ENCODE measurements at places on chromosomes 3 and 15.

DNA sequence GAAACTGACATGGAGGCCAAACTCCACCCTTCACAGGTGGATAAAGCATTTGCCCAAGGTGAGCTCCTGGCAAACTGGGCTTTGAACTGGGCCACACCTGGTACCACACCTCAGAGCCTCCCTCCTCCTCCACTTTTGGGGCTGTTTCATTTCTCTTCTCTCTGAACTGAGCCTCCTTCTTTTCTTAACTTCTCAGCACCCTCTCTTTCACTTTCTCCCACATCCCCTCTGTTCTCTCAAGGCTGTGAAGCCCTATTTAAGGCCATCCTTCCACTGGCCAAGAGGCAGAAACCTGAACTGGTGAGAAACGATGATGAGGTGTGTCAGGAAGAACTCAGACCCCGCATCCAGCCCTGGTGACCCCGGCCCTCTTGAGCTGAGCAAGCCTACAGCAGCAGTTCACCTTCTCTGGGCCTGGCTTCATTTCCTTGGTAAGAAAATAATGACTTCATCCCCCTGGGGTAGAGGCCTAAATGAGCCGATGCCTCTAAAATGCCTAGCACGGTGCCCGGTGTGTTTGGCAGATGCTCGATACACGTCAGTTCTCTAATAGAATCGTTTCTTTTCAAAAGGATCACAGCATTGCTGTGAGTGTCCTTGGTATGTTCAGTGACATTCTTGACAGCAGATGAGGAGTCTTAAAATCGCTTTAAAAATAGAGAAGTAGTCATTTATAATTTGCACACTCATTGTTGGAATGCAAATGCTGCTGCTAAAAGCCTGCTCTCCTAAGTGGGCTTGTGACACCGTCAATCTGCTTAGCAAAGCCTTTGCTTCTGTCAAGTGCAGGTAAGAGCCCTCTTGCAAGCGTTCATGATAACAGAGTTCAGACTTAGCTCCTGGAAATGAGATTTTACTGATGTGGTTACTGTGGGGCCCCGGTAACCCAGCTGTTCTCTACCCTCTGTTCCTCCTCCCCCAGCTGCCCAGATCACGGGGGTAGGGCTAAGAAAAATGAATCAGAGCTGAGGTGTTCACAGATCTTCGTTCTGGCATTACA lies 97.7 kb upstream of the ATP2B2 start:
- DNase-seq, result peak; percentile 96

- no peak for DNase-seq
These were observed 24.1 kb downstream of the FBLN2 start for GRCh38 chr3:13572926-13573623.

DNA sequence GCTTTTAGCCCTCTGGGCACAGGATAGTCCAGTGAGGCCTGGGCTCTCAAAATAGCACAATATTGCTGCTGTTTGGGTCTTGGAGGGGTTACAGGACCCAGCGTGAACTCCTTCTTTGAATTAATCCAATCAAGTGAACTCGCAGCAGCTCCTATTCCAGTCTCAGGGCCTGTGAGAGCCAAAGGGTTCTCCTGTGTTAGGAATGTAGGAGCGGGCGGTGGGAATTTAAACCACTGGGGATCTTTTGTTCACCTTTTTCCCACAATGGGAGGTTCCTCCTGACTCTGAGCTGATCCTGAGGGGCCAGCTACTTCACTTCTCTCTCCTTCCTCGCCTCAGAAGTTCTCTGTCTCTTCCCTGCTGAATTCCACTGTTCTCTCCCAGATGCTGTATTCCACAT lies 504.0 kb downstream of the UNC13C start:
- no peak for DNase-seq

GRCh38 chr3:64741341-64741740 lies 53.5 kb upstream of the ADAMTS9 start:
- no peak for DNase-seq

GRCh38 chr3:4977001-4977852 lies 2.0 kb upstream of the BHLHE40 start:
- DNase-seq, result peak; percentile 38

DNA sequence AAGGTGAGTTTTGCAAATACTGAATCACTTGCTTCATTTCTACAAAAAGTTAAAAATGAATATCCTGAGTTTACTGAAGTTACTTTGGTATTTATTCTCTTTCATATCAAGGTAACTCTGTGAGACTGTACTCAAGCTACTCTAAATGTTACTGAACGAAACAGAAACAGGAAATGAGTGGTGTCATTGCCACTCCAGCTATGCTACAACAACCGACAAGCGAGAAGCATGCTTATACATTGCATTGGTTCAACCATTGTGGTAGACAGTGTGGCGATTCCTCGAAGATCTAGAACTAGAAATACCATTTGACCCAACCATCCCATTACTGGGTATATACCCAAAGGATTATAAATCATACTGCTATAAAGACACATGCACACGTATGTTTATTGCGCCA lies 313.2 kb upstream of the THBS1 start:
- no peak for DNase-seq

DNA sequence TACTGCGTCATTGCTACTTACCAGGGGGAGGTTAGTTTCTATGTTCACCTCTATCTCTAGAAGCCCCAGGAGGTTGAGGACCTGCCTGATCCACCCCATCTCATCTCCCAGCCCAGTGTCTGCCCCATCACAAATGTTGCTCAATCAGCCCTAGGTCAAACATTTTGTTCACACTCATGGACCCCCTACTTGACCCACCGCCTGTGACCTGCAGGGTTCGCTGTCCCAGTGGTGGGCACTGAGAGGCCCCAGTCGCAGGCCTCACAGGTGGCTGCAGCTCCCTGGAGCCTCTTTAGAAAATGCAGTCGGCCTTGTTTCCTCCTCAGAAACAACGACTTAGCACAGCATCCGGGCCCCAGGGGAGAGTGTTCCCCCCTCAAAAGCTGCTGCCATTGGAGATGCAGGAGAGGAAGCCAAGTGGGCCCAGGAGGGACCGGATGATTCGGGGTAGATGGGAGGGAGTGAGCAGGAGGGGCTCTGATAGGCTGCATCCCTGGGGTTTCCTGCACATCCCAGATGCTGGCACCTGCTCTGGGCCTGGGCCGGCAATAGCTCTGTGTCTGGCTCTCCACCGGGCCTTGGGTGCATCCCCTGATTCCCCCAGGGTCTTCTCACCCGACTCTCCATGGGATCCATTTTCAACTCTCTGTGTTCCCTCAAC lies 18.4 kb upstream of the INSYN1 start:
- DNase-seq, result no peak

DNA sequence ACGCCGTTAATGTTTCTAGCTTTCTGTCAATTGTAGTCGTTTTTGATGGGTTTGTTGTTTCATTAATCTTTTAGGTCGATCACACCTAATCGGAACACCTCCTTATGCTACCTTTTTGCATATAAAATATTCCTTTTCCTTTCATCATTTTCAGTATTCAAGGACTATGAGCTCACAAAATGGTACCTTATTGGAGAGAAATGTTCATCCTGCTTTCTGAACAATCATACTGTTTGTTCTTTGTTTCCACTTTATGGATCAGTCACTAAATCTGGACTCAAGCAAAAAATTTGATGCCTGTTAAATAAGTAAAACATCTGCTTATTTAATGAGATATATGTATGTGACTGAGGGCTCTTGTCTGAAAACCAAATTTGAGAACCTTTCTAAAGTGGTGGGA lies 1.1 kb downstream of the KIF15 start:
- DNase-seq, result no peak

GRCh38 chr3:127394031-127394430 lies 106.2 kb upstream of the PRR20G start:
- DNase-seq, result no peak

DNA sequence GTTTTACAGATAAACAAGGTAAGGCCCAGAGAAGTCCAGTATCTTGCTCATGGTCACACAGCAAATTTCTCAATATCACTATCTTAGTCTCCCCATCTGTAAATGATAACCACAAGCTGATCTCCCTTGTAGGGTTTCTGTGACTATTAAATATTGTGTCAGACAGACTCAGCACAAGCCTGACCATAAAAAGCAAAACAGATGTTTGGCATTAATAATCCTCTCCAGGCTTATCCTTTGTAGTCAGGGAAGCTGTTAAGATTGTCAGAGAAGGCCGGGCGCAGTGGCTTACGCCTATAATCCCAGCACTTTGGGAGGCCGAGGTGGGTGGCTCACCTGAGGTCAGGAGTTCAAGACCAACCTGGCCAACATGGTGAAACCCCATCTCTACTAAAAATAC lies 173.2 kb upstream of the PRICKLE2 start:
- DNase-seq, result peak; percentile 48

GRCh38 chr3:122063908-122064307 lies 8.7 kb downstream of the CD86 start:
- no peak for DNase-seq

DNA sequence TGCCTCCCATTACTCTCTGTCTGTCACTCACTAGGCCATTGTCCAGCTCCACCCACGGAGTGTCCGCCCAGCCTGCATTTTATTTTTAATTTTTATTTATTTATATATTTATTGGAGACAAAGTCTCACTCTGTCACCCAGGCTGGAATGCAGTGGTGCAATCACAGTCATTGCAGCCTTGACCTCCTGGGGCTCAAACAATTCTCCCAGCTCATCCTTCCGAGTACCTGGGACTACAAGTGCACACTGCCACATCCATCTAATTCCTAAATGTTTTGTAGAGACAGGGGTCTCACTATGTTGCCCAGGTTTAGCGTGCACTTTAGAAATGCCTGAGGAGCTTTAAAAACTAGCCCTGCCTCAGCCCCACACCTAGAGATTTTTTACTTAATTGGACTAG lies 141.5 kb downstream of the LIPC start:
- DNase-seq, result no peak

GRCh38 chr3:78494851-78495250 lies 1272.9 kb downstream of the ROBO1 start:
- peak; percentile 2 for DNase-seq

DNA sequence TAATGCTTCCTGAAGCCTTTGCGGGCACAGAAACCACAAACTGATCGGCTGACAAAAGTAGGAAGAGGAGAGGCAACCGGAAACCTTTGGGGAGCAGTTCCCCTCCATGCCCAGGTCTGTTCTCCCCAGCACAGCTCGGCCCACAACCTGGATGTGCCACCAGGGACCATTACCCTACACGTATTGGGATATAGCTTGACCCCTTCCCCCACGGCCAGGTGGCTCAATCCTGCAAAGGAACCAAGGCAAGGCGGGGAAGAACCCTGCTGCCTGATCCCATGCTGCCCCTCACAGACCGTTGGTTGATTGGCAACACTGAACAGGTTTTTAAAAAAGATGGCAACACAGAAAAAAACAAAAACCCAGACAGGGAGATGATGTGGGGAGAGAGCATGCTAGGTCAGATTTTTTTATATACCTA lies 19.7 kb upstream of the TCAIM start:
- DNase-seq, result peak; percentile 63
